ENCODE measurements at places on chromosomes 3 and 15.
A peak's percentile ranks its signal among the peaks of the same experiment; 100 is the strongest.

DNA sequence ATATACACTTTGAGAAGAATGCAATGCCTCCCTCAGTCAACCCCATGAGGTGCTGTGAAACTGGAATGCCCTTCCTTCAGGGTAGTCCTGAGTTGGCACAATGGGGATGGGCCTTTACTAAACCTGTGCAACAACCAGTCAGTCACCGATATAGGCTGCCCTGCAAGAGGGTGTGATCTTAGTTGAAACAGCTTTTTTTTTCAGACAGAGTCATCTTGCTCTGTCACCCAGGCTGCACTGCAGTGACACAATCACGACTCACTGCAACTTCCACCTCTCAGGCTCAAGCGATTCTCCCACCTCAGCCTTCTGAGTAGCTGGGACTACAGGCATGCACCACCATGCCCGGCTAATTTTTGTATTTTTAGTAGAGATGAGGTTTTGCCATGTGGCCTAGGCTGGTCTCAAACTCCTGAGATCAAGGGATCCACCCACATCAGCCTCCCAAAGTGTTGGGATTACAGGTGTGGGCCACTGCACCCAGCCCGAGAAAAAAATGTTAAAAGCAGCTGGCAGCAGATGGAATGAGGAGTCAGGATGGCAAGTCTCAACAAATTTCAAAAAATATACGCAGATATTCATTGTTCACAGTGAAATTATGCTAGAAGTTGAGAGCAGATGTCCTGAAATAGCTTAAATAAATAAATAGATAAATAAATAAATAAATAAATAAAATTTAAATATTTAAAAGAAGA is 31.8 kb downstream of the MYO5A start:
- peak; percentile 51 for DNase-seq

GRCh38 chr15:35362195-35362829 is 183.7 kb downstream of the DPH6 start:
- no peak for DNase-seq

- DNase-seq: no peak
These were observed 10.9 kb upstream of the FAM107A start for GRCh38 chr3:58588030-58588614.

DNA sequence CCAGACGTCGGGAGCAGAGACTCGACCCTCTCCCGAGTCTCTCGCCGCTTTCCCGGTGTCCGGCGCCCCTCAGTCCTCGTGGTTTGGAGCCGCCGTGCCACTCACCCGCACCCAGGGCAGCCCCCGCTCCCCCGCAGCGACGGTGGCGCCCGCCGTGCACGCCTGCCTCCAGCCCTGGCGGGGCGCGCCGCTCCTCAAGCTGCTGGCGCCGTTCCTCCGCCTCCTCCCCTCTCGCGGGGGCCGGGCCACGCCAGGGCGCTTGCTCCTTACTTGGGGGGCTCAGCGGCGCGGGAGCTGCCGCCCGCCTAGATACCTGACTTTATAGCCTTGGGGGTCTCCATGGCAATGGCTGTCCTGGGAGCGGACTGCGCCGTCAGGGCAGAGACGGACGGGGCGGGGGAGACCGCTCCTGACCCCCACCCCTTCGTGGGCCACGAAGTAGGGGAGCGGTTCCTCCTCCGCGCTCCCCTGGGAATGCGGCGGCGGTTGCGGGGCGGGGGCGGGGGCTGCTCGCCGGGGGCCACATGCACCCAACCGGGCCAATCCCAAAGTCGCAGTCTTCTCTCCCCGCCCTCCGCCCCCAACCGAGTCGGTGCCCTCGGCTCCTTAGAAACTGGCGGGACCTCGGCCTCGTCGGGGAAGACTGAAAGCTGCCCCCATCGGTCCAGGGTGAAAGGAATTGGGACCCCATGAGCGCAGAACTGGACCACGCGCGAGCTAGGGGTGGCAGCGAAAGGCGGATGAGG is at the start of gene ANKRD63:
Gene ANKRD63 (minus strand): TSS at position 196 of the 746 bp plus-strand sequence. CDS start 478 bp downstream, outside the sequence.
- peak; percentile 32 for DNase-seq

DNA sequence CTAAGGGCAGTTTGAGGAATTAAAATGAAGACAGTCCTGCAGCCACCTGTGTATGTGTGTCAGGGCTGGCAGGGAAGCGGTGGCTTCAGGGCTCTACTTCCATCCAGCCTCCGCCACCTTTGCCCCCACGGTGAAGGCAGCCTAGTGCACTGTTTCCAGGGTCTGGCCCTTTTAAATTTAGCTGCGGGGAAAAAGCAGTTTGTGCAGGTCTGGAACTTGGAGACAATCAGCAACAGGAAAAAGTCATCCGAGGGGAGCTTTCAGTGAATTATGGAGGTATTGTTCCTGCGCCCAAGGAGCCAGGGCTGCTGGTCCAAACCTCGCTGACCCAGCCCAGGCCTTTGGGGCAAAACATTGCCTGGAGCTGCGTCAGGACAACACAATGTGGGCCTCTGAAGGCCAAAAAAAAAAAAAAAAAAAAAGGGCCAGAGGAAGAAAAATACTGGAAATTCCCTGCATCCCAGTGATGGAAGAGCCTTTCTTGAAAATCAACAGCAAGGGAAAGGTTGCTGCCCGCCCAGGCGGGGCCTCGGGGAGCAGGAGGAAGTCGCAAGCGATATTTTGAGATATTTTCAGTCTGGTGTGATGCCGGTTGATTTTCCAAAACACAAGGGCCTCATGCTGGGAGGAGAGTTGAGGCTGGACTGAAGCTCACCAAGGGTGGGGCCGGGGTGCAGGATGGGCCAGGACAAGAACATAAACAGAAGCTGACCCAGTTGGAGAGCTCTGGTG is 25.5 kb upstream of the FGD5 start:
- no peak for DNase-seq

DNA sequence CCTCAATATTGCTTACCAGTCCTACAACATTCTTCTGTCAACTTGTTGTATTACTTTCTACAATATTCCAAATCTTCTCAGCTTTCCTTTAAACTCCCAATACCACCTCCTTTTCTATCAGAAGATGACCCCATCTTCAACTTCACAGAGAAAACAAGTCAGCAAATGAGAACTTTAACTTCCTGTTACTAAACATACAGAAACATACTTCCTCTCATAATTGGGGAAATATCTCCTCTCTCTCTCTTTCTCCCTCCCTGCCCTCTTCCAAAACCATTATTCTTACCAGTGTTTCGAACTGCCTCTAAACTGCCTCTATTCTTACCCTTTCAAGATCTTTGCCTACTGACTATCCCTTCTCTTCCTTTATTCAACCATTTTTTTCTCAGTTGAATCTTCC is 1.8 kb upstream of the SNAP23 start:
- no peak for DNase-seq

GRCh38 chr15:79943820-79944219 is 27.2 kb downstream of the BCL2A1 start:
- no peak for DNase-seq

DNA sequence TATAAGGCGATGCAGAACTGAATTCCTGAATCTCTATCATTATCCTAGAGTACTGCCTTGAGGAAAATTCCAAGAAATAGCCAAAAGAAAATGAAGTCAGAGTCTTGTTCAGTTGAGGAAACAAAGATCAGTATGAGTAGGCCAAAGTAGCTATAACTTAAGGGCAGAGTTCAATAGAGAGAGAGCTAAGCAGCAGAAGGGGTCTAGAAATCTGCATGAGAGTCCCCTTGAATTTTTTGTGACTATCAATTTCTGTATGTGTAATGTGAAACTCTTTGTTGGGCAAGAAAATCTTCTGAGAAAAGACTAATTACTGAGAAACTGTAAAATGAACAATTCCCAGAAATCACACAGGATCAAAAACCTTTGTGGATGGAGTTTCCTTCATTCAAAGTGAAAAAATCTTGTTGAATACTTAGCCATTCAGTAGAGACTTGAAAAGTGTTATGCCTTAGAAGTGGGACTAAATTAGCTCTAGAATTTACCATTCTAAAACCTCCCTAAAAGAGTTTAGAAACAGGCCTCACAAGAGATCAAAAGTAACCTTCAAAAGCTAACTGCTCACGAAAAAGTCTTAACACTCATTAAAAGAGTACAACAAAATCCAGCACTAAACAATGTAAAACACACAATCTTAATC is 43.1 kb upstream of the FNDC3B start:
- DNase-seq: no peak

- DNase-seq: no peak
These were observed 23.1 kb downstream of the NEDD4 start for GRCh38 chr15:55970286-55970685.

DNA sequence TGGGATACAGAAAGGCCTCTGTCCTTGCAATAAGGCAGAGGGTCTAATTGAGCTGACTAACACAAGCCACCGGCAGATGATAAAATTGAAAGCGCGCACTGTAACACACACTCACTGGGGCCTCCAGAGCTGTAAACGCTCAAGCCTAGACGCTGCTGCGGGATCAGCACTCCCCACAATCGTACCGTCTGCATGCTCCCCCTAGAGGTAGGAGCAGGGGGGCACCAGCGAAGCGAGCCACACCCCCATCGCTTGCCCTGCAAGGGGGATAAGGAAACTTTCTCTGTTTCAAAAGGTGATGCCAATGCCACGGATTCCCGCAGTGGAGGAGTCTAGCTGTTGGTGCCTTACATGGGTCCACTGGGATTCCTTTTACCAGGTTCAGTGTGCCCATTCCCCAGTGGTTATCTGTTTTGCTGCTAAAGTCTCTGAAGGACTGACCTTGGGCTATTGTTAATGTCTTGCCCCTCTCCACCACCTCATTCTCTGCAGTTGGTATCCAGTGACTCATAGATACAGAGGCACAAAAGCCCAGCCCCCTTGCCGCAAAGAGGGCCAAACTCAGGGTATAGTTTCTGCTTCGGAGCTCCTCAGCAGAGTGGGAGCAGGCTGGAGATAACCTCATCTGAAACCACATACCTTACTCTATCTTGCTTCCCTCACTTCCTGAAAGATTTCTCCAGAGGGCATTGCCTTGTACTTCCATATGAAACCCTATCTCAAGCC is 139.3 kb upstream of the KBTBD8 start:
- DNase-seq: no peak

DNA sequence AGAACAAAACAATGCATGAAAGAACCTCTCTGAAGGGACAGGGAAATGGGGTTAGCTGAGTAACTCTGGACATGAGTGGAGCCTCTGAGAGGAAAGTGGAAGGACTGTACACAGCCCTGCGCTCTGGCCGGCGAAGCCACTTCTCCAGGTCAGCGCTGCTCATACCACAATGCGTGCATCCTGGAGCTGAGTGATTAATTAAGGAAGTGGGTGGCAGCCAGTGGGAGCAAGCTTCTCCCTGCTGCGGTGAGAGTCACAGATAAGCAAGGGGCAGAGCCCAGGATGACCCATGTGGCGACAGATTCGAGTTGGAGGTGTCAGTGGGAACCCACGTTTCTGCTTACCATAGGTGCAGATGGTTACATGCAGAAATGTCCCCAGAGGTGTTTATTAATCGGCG is 48.0 kb downstream of the KLF15 start:
- DNase-seq: no peak

GRCh38 chr3:24594161-24594560 is 99.5 kb upstream of the THRB start:
- DNase-seq: no peak

GRCh38 chr15:60647246-60647645 is 168.3 kb upstream of the ICE2 start:
- no peak for DNase-seq

- no peak for DNase-seq
These were observed 17.3 kb upstream of the HRH1 start for GRCh38 chr3:11136830-11137626.

DNA sequence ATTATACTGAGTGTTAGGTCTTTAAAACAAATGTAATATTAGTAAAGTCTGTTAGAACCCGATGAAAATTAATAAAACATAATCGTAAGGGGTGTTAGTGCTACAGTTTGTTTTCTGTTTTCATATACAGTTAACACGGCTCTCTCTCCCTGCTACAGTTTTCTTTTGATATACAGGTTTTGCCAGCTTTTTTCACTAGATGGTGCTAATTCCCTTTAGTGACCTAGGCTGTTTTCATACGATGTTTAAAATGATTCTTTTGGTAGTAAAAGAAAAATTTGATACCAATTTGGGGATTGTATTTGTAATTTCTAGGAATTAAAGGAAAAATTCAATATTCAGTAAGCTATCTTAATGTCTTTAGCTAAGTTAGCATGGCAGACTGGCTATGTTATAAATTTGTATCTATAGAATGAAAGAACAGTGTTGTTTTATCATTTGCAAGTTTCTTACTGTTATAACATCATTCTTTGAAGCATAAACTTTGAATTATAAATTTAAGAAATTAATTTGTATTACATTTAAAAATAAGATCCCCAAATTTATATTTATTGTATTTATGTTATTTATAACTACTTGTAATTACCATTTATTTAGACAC is 11.5 kb downstream of the APH1B start:
- DNase-seq: no peak

DNA sequence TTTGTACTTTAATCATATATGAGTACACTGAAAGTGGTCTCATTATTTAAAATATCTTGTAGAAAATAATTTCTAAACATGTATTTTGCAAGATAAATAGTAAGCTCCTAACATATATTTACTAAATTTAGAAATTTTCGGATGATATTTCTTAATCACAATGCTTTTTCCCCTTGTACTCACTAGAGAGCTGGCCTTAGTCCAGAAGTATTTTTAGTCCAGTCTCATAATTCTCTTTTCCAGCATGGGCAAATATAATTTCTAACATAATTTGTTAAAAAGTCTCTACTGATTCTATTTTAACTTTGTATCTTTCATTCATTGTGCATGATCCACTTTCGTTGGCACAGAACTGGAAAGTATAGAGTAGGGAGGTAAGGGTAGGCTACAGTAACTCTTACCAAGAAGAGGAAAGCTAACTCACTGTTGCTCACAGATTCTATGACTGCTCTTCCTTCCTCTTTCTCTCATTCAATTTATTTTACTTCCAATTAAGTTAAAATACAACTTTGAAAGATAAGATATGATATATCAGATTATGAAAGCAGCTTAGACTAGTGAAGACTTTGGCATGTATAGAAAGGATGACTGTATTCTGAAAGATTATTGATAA is 39.3 kb downstream of the FGF7 start:
- DNase-seq: no peak

GRCh38 chr3:42696356-42697288 is 6.0 kb downstream of the HHATL start:
- no peak for DNase-seq

- DNase-seq: no peak
These were observed 12.4 kb upstream of the HOMER2 start for GRCh38 chr15:82964890-82965289.

DNA sequence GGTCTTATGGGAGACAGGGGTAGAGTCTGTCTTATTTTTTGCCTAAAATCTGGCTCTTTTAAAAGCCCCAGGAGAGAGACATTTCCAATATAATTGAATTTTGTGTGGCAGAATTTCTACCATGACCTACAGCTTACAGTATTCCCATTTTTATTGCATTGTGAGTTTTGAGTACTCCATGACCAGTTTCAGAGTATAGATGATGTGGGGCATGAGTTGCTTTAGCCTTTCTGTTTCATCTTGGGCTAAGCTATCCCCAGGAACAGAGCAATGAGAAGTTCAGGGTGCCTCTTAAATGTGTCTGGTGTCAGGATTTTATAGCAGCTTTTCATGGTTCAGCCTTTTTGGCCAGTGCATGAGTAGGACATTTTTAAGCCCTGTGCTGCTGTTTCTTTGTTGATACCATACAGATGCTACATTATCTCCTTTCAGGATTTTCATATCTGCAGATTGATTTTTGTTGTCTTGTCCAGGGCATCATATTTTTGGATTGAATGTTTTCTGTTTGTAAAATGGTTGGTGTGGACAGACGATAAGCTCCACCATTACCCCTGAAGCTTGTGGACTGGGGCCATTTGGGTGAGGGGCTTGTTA is 3.5 kb downstream of the ABHD2 start:
- no peak for DNase-seq

- DNase-seq: no peak
These were observed 341.3 kb upstream of the DPPA4 start for GRCh38 chr3:109678600-109678999.

GRCh38 chr15:95910643-95911212 is 419.8 kb upstream of the NR2F2 start:
- DNase-seq: no peak
